NCI-H187 (cell line): ENCODE measurements at places on chromosomes 16 and 17.

GRCh38 chr17:81265576-81265975 is 26.5 kb downstream of the NDUFAF8 start:
- DNase-seq = no peak

DNA sequence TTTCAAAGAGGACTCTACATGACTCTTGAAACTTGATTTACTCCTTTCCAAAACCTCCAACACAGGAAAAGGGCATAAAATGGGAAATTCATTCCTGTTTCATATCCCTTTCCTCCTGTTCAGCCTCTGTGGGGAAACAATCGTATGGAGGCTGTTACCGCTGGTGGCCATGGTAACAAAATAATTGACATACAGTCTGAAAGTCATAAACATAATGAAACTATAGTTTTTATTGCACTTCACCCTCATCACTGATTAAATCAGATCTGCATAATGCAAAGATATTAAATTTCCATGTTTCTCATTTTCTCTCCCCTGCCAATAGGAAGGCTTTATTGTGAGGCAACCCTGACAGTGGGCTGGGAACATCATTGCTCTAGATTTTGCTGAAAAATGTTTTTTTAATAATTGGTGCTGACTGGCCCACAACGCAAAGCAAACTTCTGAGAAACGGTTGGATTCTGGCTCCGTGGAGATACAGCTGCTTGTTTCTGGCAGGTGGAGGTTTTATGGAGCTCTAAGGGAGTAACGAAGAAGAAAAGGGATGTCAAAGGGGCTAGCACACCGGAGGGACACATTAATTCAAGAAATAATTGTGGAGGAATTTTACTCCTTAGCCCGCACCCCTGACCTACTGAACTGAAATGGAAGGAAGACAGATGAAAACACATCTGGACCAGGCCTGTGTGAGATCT is 154.2 kb upstream of the SHISA6 start:
- DNase-seq = no peak

DNA sequence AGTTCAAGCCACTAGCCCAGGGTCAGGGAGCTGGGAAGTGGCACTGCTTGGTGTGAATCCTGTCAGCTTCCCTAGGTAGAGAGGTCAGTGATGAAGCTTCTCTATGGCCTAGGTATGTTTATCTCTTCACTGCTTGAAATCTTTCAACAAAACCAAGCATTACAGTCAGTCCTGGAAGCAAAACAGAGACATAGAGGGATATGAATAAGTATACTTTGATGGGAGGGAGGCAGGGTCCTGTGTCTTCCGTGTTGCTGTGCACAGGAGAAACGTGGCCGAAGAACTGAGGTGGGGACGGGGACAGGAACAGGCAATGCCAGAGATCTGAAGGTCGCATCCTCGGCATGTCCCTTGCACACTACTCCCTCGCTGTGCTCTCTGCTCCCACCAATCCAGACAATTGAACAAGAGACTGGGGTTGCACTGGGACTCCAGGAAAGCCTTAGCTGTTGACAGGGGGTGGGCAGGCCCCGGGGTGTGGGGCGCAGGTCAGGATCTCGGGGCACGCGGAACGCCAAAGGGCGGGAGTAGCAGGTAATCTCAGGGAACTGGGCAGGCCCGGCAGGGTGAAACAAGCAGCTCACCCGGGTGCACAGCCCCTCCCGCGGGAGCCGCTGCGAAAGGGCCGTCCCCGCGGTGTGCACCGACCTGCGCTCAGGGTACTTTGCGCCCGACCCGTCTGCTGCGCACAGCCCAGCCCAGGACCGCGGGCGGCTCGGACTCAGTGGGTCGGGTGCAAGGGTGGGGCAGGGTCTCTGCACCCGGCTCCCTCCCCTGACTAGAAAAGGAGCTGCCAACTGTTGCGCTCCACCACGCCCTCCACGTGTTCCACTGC is at the start of gene MT1H:
Gene MT1H (plus strand): TSS at position 810 of the 835 bp plus-strand sequence. CDS start 71 bp downstream, outside the sequence.
- no peak for DNase-seq

DNA sequence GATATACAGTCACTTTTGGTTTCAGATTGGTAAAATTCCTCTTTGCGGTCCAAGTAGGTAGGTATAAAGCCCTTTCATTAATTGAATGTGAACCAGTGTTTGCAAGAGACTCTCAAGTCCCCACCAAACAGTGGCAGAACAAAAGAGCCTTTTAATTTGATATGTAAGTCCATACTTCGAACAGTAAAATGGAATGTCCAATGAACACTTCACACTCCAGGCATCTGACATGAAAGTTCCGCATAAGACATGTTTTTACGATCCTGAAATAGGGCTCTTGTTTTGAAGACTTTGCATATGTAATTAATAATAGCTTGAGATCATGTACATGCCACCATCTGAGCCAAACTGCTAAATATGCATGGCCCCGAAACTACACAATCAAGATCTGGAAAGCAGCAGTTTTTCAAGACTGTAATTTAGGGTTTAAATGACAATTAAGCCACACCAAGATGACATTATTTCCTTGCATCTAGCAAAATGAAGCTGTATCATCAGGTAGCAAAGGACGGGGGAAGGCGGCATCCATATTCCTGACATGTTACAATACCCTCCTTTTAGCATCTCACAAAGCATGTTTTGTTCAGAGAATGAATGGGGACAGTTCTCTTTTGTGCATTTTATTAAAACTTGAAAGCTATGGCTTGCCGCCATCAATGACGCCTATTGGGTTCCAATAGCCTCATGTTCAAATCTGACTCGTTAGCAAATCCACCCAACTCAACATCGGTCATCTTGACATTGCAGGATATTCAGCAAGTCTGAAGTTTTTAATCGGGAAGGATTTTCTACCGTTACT is 39.4 kb downstream of the LITAF start:
- no peak for DNase-seq

DNA sequence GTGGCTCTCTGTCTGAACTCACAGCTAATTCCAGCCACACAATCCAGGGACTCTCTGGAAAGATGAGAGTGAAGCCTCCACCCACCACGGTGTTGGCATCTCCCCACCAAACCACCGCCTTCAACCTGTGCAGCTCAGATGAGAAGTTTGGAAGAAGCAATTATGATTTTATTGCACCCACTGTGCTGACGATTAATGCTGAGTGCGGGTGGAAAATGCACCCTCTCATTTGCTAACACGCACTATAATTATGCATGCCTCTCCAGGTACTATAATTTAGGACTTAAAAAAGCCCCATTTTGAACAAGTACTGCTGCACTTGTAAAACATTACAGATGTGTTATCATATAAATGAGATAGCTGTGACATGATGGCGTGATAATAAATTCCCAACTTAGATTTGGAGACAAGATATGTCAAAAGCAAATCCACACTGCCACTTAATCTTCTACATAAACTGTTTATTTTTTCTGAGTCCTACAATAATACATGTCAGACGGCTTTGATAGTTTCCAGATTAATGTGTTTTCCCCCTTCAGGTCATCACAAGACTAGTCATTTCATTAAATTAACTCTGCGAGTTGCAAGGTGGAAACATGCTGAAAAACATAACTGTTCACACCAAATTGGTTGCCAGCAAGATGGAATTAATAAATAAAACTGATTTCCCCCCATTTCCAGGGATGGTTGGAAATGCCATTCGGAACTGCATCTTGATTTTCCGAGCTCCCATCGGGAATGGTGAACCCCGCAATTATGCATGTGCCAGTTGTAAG is 466.5 kb upstream of the MAF start:
- no peak for DNase-seq

DNA sequence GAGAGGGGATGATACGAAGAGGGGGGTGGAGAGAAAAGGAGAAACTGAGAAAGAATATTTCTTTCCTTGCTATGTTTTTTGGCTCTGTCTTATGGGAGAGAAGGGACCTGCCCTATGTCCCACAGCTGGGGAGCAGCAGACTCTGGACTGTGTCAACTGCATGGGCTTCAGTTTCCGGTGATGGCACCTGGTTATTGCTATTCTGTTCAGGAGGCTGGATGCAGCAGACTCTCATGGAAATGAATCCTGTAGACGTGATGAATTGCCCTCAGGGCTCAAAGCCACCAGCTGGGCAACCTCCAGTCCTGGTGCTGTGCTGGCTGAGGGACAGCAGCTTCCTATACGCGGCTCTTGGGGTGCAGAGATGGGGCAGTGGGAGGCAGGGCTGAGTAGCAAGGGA is 121.2 kb downstream of the HAPSTR1 start:
- no peak for DNase-seq

GRCh38 chr16:30086291-30087140 is 5.2 kb downstream of the TBX6 start:
- no peak for DNase-seq

GRCh38 chr16:13104772-13105171 is 203.4 kb downstream of the SHISA9 start:
- no peak for DNase-seq

DNA sequence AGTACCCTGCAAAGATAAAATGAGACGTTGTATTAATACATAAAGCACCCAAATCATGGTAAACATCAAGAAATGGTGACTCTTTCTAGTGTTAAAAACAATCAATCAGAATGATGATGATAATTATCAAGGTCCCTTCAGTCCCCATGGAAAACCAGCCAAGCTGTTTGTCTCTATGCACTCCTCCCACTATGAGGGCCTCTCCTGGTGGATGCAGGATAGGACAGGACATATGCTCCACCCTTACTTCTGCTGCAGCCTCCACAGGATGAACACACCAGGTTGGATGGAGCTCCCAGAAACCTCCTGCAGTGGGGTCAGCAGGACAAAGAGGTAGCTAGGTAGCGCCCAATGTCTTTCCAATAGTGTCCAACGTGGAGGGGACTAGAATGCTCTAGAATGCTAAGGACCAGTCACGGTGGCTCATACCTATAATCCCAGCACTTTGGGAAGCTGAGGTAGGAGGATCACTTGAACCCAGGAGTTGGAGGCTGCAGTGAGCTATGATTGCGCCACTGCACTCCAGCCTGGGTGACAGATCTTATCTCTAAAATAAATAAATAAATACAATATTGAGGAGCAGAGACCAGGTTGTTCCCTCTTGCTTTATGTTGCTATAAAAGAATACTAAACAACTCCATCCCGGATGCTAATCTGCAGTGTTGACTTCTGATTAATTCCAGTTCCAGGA is 9.9 kb upstream of the KDM8 start:
- no peak for DNase-seq

DNA sequence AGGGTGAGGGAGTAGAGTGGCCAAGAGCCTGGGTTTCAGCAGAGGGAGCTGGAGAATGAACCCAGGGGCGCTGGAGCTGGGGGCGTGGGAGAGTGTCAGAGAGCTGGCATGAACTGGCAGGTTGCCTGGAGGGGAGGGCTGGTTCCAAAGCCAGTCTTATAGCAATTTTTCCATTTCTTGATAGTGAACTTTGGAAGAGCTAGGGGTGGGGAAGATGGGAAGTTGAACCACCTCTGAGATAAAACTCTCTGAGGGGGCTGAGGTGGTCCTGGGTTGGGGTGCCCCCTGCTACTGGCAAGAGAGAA is 36.9 kb downstream of the ADGRG5 start:
- DNase-seq = no peak

DNA sequence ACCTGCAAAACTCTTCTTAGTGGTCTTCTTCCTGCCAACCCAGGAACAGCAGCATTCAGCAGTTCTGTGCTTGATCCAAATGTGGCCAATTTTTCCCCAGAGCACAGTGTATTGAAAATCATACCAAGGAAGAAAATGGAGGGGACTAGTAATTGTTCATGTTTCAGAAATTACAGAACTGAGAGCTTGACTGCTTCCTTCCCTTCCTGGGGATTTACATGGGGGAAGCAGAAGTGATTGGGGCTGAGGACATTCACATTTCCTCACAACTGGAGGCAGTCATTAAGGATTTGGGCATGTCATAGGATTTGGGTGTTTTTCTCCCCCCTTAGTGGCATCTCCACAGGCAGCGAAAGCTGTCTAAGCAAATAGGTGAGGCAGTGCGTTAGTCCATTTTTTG is 19.7 kb downstream of the CIITA start:
- DNase-seq = no peak

GRCh38 chr16:17367923-17368322 is 102.8 kb downstream of the XYLT1 start:
- no peak for DNase-seq

- no peak for DNase-seq
Measured at GRCh38 chr16:898761-899682, 71.8 kb downstream of the LMF1 start.

- DNase-seq = no peak
Measured at GRCh38 chr16:55081622-55082590, 151.2 kb downstream of the IRX5 start.

- DNase-seq = no peak
Measured at GRCh38 chr16:48540222-48540900, 69.6 kb downstream of the N4BP1 start.

- DNase-seq = no peak
Measured at GRCh38 chr17:56130631-56131030, 22.6 kb upstream of the ANKFN1 start.

DNA sequence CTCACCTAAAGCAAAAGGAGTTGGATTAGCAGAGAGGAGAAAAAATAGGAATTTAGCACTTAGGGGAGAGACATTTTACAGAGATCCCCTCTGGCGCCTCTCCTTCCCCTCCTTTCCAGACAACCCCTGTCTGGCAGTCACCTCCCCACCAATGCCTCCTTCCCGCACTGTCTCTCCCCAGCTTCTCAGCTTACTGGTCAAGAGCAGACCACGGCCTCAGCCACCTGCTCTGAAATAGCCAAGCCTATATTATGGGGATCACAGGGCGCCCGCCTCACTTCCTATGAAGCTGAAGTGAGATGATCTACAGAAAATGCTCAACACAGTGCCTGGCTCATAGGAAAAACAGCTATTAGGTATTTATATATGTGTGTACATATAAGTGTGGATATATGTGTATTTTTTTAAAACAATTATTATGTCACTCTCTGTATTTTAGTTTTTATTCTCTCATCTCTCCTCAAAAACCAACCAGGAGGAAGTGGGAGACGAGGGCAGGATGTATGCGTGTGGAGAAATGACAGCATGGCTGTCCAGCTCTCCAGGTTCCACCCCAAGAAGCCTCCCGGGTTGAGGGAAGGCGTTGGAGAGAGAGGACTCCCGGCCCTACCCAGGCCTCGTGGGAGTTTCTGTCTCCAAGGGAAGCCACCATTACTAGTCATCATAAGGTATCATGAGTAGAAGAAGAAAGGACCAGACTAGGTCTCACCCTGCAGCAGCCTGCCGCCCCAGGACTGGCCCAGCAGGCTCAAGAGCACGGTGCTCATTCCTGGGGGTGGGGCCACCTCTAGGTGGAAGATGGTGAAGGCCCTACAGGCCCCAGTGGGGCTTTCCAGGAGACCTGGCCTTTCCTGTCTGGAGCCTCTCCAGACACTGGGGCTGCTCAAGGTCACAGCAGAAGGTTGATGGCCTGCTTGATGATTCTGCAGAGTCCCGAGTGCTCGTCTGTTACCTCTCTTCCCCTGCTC is 27.2 kb downstream of the MAP3K14 start:
- DNase-seq = no peak

- no peak for DNase-seq
Measured at GRCh38 chr16:56347166-56347565, 78.2 kb downstream of the AMFR start.

GRCh38 chr17:70912716-70913485 is 743.6 kb downstream of the KCNJ2 start:
- DNase-seq = no peak

GRCh38 chr16:984736-985636 is 3.4 kb downstream of the SOX8 start:
- DNase-seq = no peak

- DNase-seq = no peak
Measured at GRCh38 chr16:65600629-65601028, 478.8 kb upstream of the CDH11 start.
